ENCODE measurements at places on chromosomes 12 and 14.

DNA sequence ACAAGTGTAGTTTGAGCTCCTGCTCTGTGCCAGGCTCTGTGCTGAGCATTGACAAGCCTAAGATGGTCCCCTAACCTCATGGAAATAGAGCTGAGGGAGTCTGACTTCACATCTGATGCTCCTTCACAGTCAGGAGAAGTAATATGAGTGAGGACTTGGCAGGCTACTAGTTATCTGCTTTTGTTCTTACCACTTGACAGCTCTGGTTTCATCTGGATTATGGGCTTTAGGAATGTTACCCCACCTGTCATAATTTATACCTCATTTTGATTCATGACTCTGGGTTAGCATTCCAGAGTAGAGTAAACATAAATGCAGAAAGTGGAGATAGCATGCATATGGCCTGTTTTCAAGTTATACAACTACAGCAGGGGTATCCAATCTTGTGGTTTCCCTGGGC is 40.5 kb downstream of the ATP6V1D start:
- peak; percentile 48 for DNase-seq

DNA sequence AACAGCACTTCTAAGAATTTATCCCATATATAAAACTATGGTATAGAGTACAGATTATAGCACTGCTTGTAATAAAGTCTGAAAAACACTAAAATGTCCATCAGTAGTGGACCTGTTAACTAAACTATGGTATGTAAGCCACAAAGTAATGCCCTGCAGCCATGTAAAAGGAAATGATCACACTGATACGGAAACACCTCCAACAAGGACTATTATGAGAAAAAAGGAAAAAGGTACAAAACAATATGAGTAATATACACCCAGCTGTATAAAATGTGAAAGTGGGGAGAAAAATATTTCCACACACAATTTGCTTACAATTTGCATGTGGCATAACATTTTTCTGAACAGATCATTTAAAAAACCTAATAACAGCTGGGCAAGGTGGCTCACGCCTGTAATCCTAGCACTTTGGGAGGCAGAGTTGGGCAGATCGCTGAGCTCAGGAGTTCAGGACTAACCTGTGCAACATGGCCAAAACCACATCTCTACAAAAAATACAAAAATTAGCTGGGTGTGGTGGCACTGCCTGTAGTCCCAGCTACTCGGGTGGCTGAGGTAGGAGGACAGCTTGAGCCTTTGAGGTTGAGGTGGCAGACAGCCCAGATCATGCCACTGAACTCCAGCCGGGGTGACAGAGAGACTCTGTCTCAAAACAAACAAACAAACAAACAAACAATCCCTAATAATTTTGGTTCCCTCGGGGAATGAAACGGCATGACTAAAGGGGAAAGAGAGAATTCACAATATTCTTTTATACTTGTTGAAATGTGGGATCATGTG is 250.5 kb downstream of the MED13L start:
- no peak for DNase-seq

DNA sequence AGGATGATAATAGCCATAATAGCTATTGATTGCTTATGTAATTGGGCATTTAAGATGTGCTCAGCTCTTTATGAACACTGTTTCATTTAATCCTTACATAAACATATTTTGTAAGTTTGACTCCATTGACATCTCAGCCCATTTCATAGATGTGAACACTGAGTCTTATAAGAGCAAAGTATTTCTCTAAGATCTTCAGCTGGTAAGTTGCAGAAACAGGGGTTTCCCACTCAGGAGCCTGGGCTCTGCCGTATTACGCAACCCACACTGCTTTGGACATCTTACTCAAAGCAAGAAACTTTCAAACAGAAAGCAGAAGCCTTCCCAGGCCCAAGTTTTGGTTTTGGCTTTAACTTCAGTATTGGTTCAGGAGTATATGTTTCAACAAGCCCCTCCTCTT is 705.1 kb downstream of the MED13L start:
- DNase-seq: peak; percentile 10

DNA sequence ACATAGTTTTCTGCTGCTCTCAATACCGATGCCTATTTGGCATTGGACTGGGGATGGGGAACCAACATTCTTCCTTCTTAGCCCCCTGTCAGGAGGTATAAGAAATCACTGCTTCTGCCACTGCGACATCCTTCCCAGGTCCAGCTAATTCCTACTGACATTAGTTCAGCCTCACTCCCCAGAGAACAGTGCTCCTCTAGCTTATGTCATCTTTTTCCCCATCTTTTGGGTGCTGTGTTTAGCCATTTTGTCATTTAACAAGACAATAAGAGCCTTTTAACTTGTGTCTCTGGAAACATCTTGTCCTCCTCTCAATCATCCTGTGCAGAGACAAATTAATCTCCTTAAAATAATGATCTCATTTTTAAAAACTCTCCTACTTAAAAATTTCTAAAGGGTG is 167.0 kb upstream of the PLXNC1 start:
- no peak for DNase-seq

DNA sequence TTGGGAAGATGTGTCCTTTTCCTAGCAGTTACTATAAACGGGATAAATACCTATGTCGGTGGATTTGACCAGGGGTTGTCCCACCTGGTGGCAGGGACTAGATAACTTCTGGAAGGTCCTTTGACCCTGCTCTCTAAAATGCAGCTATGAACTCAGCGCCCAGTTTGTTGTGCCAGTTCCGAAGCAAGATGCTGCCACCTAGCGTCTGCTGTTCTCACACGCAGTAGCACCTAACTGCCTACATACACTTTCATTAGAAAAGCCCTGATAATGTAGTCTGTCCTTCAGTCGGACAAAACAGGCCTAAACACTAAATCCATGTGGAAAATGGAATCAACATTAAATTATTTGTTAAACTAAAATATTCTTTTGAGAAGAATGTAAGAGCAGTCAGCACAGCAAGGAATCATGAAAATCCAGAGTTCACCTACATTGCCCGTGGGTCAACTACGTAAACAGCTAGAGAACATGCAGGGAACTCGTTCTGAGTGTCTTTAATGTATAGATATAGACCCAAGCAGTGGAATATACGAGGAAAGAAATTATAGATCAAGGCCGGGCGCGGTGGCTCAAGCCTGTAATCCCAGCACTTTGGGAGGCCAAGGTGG is 51.1 kb upstream of the CRACR2A start:
- peak; percentile 64 for DNase-seq

- DNase-seq: no peak
These were observed 2.6 kb downstream of the YLPM1 start for GRCh38 chr14:74765721-74766120.

GRCh38 chr12:132866251-132866828 is 21.1 kb downstream of the CHFR start:
- DNase-seq: peak; percentile 57

- no peak for DNase-seq
These were observed 12.2 kb upstream of the SELPLG start for GRCh38 chr12:108645686-108646599.

DNA sequence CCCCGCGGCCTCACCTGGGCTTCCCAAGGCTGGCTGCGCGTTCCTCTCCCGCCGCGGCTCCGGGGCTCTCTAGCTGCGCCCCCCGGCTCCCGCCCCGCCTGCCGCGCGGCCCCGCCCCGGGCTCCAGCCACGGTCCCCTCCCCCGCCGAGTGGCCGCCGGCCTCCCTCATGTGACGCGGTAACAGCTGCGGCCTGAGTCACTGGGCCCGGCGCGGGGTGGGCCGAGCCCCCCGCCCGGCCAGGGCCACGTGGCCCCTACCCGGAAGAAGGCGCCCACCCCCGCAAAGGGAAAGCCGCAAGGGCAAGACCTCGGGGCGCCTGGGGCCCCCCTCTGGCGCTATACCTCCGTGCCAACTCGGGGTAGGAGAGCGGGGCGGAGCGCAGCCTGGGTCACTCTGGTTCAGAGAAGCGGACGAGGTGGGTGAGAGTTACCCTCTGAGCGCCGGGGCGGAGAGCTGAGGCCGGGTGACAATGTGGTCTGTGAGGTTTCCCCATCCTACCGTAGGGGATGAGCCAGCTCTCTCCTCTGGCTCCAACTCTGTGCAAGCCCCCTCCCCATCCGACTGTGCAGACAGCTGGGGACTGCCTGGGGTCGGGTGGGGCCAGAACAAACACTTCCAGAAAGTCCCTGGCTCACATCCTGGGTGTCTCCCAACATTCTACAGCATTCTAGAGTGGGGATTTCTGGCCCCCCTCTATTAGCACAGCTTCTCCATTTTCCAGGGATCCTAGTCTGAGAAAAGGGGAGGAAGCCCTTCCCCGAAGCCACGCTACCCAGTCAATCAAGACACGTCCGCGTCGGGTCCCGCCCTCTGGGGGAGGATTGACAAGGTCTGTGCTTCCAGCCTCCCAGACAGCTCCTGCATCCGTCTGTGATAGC is at the start of gene CD63:
TSS of gene CD63 (minus strand) at position 71 of the 880 bp plus-strand sequence. CDS start 668 bp downstream, outside the sequence.
- peak; percentile 97 for DNase-seq

- no peak for DNase-seq
These were observed 200.2 kb downstream of the TTC8 start for GRCh38 chr14:89024691-89025090.

- no peak for DNase-seq
These were observed 284.5 kb upstream of the RTL1 start for GRCh38 chr14:101187816-101188570.

GRCh38 chr12:55996715-55997534 is at the start of gene SUOX:
SUOX (plus strand) TSS chr12:55997276; CDS start chr12:56002222, 4,946 bp downstream.
- DNase-seq: peak; percentile 94

DNA sequence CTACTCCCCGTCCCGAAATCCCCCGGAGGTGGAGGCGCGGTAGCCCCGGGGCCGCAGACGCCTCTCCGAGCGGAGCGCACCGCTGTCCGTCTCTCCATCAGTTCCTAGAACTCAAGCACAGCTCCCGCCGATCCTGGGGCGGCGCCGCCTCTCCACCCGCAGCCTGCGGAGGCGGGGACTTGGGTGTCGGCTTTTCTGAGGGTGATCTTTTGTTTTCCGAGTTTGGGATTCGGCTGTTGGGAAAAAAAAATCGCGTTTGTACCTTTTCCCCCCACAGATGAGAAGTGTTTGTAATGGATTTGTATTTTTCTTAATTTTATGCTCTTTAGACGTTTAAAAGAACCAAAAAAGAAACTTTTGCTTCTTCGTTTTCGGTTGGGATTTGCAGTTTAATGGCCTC is 26.6 kb downstream of the LRCOL1 start:
- DNase-seq: no peak

GRCh38 chr12:114783089-114783618 is 99.2 kb upstream of the TBX3 start:
- no peak for DNase-seq

- no peak for DNase-seq
These were observed 183.4 kb upstream of the NRXN3 start for GRCh38 chr14:77986773-77987172.

- DNase-seq: no peak
These were observed 25.0 kb upstream of the NR1H4 start for GRCh38 chr12:100448656-100449055.

DNA sequence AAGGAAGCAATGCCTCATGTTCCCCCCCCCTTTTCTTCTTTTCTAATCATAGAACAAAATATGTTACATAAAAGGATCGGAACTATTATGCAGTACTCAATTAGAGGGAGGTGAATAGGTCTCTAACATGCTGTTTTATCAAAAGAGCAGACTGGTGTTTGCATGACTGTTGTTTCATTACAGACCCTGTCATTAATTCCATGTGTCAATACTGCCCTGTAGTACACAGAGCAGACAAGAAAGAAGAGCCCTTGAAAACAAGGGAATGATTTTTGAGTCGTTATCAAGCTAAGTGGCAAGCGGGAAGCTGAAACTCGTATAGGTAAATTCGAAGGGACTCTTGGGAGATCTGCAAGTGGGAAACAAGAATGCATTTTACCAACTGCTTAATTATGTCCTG is 76.9 kb upstream of the TMEM263 start:
- DNase-seq: no peak

DNA sequence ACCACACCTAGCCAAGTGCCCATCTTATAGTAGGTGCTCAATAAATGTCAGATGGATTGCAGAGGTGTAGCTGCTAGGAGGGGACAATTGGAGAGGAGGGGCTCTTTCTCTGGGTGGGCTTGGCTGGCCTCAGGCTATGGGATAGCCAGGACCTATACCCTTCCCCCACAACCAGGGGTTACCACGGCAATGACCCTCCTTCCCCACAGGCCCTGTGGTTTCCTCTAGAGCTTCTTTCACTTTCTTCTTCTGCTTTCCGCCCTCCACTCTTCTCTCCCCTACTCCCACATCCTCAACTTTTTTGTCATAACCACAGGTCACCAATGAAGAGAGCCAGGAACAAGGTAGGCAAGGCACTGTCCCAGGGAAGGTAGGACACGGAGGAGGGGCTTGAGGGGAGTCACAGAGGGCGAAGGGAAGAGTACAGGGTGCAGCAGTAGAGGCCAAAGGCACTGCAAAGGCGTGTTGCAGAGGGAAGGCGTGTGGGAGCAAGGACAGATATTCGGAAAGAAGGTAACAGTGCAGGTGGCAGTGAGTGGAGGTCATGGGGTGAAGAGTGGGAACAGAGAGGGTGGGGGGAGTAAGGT is 1.9 kb upstream of the ITGB7 start:
- DNase-seq: no peak

DNA sequence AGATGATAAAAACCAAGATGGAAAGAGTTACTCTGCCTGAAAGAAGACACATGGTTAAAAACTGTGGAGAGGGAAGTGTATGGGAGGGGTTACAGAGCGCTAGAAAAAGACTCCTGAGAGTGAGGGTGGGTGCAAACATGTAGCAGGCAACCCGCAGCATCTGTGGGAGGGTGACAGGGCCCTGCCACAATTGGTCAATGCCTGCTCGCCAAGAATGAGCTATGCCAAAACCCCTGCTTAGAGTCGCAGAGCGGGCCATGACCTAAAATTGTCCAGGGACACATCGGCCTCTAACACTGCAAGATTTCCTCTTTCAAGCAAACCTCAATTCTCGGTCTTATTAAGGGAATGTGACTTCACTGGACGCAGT is 700 bp downstream of the PRKAG1 start:
- DNase-seq: peak; percentile 49

DNA sequence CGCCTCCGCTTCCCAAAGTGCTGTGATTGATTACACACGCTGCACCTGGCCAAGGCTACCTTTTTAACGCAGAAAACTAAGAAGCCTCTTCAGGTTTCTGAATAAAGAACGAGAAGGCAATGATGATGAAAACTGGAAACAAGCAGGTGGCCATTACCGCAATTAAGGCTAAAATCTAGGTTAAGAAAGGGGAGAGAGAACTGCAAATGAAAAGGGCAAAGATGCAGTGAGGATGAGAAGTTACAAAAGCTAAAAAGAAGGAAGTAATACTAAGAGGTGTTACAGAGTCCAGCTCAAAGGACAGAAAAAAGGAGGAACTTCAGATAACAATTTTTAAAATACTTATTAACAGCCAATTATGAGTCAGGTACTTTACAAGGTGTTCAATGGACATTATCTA is 79.7 kb downstream of the DUSP16 start:
- DNase-seq: no peak

DNA sequence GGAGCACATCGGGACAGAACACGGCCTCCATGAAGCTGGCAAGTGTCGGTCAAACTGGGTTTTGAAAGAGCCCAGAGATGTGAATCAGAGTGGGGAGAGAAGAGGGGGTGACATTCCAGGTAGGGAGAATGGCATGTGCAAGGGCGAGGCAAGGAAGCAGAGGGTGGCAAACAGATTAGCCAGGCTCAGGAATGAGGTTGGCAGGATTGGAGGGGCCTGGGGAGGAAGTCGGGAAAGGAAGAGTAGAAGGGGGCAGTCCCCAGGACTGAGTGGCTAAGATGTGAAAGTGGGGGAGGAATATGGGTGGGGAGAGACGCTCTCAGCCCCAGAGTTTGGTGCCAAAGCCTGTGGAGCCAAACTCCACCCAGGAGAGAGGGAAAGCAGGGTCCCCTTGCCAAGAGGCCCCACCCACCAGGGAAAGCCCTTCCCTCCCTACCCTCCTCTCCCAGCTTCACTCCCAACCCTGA is 5.5 kb upstream of the HDAC7 start:
- DNase-seq: no peak

- no peak for DNase-seq
These were observed 597 bp upstream of the DYNC1H1 start for GRCh38 chr14:101963656-101964296.
